ENCODE measurements at places on chromosomes 6 and 20.

DNA sequence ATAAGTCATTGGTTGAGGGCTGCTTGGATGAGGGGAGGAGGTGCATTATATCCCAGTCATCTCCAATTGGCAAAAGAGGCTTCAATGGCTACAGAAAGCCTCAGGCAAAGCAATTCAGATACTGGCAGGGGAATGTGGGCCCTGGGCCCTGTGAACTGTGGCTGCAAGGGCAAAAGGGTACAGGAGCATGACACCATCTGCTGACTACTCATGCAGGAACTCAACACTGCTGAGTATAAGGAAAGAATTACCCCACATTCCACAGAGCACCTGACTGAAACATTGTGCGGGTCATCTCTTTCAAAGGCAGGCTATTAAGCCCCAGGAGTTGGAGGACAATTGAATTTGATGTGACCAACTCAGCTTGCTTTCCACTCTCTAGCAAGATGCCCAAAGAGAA, 92.1 kb upstream of the SPTLC3 start:
- DNase-seq = no peak

DNA sequence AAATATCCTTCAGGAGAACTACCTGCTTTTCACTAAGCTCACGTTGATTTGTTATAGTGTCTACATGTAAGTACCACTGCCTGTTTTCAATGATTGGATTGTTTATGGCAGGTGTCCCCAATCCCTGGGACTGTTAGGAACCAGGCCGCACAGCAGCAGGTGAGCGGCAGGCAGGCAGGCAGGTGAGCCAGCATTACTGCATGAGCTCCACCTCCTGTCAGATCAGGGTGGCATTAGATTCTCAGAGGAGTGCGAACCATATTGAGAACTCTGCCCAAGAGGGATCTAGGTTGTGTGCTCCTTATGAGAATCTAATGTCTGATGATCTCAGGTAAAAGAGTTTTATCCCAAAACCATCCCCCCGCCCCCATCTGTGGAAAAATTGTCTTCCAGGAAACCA, 303.3 kb downstream of the EYA4 start:
- no peak for DNase-seq

DNA sequence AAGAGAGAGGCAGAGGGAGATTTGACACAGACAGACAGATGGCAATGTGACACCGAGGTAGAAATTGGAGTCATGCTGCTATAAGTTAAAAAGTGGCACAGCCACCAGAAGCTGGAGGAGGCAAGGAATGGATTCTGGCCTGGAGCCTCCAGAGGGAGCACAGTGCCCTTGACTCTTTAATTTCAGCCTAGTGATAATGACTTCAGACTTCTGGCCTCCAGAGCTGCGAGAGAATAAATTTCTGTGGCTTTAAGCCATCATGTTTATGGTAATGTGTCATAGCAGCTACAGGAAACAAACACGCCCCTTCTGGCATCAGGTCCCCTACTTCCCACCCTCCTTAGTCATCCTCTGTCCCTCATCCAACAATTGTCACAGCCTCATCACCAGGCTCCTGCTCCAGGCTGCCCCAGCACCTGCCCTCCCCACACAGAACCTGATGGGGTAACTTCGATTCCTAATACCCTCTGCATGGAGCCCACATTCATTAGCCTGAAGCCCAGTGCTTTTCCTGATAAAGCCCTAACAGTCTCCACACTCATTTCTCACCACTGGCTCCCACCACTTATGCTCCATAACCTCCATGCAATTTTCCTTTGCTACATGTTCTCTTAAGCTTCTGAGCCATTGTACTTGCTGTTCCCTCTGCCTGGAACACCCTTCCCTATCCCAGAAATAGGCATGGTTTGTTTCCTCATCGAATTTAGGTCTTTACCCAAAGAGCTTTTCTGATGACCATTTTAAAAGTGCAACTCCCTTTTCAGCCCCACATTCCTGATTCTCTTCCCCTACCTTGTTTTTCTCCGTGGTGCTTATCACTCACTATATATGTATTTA, 69.7 kb upstream of the TOX2 start:
- DNase-seq = no peak

- DNase-seq = no peak
Observed at GRCh38 chr6:138523347-138524210, 24.3 kb upstream of the NHSL1 start.

DNA sequence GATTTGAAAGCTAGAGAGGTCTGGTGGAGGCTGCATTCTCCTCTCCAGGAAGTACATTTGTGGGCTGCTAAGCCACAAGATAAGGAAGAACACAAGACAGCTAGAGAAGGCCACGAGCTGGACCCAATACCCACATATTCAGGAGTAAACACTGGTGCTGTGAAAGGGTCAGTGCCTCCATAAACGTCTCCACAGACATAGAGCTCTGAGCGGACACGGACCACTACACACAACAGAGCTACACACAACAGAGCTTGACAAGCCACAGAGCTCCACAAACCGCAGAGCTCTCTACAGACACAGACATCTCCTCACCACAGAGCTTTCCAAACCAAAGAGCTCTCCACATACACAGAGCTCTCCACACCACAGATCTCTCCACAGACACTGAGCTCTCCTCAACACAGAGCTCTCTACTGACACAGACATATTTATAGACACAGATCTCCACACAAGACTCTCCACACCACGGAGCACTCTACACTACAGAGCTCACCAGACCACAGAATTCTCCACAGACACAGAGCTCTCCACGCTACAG, 51.9 kb downstream of the ERMARD start:
- no peak for DNase-seq

DNA sequence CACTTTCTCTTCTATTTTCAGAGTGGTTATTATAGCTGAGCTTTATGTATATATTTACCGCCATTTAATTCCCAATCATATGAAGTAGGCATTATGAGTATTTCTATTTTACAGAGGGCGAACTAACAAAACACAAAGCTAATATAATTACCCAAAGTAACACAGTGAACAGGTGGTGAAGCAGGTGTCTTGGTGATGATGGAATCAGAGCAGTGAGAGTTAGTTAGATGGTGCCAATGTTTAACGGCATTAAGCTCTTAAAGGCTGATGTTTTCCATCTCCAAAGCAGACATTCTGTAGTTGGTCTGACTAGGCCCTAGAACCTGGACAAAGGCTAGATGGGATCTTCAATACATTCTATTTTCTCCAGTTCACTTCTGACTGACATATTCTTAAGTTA, 551.1 kb upstream of the SYNCRIP start:
- DNase-seq = peak; percentile 55

GRCh38 chr20:32112841-32113240, 3.3 kb downstream of the TM9SF4 start:
- no peak for DNase-seq

- no peak for DNase-seq
Observed at GRCh38 chr6:144797881-144798589, 512.9 kb downstream of the UTRN start.

DNA sequence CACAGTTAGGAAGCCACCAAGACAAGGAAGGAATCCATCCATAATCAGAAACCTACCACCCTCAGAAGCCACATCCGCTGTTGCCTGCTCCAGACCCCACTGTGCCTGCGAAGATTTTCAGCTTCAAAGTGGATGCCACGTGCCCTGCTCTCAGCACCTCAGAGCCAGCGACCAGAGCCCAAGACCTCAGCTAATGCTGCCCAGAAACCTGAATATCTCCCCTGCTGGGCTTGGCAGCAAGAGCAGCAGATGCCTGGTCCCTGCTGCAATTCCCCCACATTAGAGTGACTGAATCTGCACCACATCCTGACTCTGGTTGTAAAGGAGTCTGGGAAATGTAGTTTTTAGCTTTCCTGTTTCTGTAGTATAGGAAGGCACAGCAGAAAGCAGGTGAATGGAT, 10.7 kb upstream of the ULBP3 start:
- peak; percentile 7 for DNase-seq

DNA sequence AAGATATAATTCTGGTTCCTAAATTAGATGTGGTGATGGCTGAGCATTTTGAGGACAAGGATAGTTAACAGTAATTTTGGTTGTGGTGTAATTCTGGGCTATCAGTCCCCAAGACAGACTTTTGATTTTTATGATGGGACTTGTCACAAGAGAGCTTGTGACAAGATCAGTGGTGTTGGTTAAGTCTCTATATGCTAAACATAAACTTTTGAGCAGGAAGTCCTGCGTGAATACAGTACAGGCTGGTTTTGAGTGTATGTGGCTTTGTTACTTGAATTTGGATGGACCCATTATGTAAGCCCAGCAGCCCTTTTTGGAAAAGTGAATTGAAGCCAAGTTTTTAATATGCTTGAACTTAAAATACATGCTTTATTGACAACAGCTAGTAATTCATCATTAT, 38.9 kb downstream of the HECA start:
- DNase-seq = no peak

- no peak for DNase-seq
Observed at GRCh38 chr6:136950436-136951126, 28.5 kb downstream of the SLC35D3 start.

DNA sequence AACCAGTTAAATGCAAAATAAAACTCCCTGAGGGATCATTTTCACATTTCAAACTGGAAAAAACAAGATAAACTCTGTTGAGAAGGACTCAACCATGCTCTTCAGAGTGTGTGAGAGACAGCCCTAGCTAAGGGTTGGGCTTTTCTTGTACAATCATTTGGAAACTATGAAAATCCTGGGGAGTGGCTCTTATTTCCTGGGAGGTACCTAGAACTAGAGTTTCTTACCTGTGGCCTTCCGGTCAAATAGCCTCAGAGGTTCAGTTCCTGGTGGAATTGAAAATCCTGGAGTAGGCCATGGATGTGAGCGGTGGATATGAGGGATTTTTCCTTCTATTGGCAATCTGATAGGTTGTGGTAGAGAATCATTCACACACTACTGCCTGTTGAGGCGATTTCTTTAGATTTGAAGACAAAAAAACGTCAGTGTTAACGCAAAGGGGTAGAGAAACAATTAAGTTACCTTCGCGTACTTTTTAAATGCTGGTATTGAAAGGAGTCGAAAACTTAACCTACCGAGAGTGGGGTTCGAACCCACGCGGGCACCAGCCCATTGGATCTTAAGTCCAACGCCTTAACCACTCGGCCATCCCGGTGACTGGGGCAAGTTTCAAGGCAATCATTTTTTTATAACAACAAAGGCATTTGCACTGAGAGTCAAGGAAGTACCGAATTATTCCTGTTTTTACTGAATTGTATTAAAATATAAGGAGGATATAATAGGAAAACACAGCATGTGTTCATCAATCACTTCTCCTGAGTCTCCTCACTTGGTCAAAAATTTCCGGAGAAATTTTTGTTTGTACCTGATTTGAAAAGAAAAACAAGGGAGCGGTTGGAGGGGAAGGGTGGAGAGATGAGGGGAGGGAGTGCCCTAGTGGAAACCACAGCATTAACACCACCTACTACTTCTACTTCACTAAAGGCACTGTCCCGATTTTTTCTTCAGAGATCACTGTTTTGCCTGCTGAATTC, 191.3 kb downstream of the OR2B2 start:
- peak; percentile 50 for DNase-seq

DNA sequence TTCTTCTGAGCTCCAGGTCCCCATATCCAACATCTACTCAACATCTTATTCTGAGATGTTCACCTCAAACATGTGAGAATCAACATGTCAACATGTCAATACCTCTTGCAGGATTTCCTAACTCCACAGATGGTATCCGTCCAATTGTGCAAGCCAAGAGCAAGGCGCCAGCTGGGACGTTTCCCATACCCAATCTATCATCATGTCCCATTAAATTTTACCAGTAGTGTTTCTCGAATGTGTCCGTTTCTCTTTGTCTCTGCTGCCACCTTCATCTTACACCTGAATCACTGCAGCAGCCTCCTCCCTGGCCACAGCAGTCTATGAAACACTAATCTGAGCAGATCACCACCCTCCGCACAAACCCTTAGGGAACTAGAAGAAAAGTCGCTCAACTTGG, 78.0 kb upstream of the RPS6KA2 start:
- no peak for DNase-seq

GRCh38 chr20:46235077-46235476, 73.2 kb downstream of the CDH22 start:
- no peak for DNase-seq

- peak; percentile 11 for DNase-seq
Observed at GRCh38 chr6:8705435-8706020, 270.2 kb upstream of the SLC35B3 start.

- DNase-seq = no peak
Observed at GRCh38 chr6:116326996-116327395, 43.8 kb upstream of the DSE start.

DNA sequence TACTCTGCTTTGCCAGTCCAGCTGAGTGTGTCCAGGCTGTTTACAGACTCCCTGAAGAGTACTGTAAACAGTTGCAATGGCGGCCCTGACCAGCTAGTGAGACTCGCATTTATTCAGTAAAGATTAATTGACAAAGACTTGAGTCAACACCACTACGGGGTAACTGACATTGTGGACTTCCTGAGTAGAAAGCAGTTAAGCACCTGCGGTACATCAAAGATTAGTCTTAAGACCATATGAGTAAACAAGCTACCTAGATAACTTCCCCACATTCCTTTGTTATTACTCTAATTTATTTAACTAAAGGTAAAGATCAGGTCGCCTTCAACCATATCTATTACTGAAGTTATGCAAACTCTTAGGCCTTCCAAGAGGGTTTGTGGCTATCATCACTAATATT, 12.6 kb downstream of the VPS52 start:
- DNase-seq = no peak

DNA sequence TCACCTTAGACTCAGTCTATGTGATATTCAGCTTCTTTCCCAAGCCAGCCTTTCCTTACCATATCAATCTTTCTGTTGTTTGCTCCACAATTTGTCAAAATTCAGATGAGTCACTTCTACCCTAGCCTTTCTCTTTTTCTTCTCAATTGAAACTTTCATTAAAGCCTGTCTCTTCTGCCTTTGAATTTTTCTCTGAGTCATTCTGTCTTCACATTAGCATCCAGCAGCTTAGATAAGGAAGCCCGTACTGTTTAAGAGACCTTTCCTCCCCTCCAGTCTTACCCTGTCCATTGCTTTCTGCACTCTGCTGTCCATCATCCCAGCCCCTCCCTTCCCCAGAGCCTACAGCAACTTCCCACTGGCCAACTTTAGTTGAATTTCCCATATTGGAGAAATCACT, 34.9 kb upstream of the RALGAPA2 start:
- no peak for DNase-seq

GRCh38 chr6:161903584-161904212, 629.8 kb upstream of the AGPAT4 start:
- DNase-seq = no peak

GRCh38 chr6:68593558-68593957, 41.5 kb upstream of the ADGRB3 start:
- DNase-seq = no peak

DNA sequence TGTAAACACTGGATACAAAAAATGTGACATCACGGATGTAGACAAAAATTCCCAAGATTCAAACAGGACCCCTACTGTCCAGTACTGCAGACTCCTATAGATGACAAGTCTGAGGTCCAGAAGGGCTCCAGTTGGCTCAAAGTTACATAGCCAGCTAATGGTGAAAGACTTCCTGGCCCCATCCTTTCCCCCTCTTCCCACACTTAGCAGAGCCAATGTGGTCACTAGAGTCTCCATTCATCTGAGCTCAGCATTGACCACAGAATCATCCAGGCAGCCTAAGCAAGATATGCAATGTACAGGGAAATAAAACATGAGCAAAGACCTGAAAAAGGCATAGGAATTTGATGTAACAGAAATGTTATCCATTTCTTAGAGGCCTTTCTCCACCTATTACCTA, 180.5 kb downstream of the ADAT2 start:
- DNase-seq = no peak

GRCh38 chr6:139903411-139904157, 529.1 kb upstream of the CITED2 start:
- no peak for DNase-seq

- no peak for DNase-seq
Observed at GRCh38 chr6:33502486-33502885, 48.1 kb downstream of the ZBTB9 start.

Measured in NCI-H82 (cell line).